ENCODE measurements at places on chromosomes 3 and 15. TPM values are rescaled to one million over a fixed set of nuclear protein-coding genes. Genes with fewer than 3 reads are reported as not detected.

DAZL gene
- not detected for total RNA-seq

LMAN1L gene
- total RNA-seq, result not detected

COL8A1 gene
- 3.4 TPM for total RNA-seq

CPEB1 gene
- total RNA-seq, result 2.5 TPM

ARNT2 gene
- 72.8 TPM for total RNA-seq

GNAT1 gene
- total RNA-seq, result not detected

CNTN4 gene
- 70.6 TPM for total RNA-seq

CKMT1B gene
- total RNA-seq, result 6.9 TPM
